Omental fat pad (tissue), 4 donors: ENCODE measurements at places on chromosomes 6 and 20.
A peak's percentile ranks its signal among the peaks of the same experiment; 100 is the strongest.

DNA sequence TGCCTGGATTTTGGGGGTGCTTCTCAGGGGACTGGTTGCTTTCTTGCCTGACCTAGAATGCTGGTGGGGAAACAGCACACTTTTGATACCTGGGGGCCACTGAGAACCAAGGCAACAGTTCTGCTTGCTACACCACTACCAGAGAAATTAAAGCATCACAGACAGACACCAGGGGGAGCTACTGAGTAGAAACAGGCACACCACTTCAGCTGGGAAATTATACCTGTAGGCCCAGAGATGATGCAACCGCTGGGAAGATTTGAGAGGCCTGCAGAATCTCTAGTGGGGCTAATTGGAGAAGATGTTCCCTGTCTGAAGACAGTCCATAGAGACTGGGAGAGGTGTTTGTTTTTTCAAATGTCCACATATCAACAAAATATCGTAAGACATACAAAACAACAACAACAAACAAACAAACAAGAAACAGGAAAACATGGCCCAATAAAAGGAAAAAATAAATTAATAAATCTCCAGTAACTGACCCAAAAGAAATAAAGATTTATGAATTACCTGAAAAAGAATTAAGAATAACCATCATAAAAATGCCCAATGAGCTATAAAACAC is 129.4 kb upstream of the RIN2 start:
- peak; percentile 34 for DNase-seq

DNA sequence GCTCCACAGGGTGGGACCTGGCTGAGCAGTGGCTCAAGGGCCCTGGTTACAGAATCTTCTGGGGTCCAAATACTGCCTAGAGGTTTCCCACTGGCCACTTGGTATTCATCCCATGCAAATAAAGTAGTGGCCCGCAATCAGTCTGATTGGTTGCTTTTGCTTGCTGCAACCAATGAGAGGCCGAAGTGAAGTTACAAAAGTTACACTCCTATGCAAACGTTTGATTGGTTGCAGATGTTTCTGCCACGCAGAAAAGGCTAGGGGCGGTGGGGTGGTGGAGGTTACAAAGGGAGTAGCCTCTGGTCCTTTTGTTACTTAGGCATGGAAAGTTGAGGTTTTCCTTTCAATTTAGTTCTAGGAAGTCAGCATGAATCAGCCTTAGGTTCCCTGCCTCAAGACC is 3.6 kb upstream of the NHLRC1 start:
- no peak for DNase-seq

DNA sequence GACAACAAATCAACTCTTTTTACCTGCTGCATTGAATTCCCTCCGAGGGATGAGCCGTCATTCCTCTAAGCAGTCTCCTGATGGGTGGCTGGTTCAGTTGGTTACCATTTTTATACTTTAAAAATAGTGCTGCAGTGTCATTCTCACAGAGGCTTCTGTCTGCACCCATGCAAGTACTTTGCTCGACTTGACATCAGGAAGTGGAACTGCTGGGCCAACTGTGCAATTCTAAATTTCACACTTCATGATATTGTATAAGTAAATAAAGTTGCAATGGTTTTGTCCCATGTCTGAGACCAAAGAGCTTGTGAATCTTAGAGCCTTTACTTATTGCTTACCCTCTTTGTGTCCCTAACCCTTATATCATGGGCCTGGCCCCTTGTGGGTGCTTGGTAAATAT is 2.5 kb downstream of the BTN3A1 start:
- DNase-seq = no peak

DNA sequence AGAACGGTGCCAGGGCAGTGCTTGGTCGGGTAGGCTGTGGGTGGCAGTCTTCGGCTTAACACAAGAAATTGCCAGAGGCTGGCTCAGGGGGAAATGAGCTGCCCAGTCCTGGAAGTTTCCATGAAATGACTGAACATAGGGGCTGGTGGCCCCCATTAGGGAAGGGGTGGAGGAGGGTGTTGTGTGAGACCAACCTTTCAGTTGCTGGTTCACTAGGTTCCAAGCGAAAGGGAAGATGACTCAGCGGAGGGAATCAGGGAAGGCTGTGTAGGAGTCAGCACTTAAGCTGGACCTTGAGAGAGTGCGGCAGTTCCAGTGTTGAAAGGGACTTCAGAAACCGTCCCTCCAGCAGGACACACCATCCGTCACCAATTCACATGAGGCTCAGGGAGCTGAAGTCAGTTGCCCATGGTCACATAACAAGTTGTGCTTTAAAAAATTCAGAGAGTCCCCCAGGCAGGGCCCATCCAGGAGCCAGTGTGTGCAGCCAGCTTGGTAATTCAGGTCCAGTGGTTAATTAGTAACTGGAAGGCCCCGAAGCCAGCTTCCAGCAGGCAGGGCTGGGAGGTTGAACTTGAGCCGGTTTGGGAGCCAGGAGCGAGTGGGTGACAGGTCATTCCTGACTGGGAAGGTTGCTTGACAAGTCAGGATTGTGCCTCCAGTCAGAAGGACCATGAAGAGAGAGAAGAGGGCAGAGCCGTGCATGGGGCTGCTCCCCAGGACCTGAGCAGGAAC is at the start of gene SGK2:
Gene SGK2 (plus strand): TSS at position 616 of the 735 bp plus-strand sequence. CDS start 7,469 bp downstream, outside the sequence.
- no peak for DNase-seq

DNA sequence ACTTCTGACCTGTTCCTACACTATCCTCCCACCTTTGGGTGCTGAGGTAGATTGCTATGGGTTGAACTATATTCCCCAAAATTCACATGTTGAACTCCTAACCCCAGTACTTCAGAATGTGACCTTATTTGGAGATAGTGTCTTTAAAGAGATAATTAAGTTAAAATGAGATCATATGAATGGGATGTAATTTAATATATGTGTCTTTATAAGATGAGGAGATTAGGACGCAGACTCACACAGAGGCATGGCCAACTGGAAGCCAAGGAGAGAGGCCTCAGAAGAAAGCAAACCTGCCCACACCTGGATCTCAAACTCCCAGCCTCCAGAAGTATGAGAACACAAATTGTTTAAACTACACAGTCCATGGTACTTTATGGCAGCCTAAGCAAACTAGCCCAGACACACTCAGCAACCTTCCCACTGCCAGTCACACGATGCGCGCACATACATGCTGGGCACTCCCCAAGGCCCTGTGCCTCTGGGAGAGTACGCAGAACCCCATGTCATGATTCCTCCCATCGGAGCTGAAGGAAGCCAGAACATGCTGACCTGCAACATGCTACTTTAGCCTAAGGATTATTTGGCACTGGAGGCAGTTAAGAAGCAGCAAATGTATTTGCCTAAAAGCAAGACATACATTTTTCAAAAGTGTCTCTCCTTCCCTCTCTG is 8.9 kb upstream of the SLC22A1 start:
- DNase-seq = no peak
